ENCODE measurements at places on chromosomes 4 and X.

DNA sequence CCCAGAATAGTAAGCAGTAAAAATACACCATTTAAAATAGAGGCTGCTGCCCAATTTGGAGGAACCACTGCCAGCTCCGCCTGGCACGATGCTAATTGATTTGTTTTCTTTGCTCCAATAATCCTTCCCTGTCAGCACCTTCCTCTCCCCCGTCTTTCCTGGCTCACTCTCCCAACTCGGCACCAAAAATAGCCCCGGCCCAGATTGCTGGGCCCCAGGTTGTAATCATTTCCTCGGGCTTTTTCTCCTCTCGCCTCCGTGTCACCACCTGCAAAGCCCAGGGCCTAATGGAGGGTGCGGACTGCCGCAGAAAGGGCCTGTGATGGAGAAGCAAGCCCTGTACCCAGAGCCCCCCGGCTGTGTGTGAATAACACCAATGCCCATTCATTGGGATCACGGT, 197.6 kb upstream of the PSAPL1 start:
- no peak for DNase-seq

DNA sequence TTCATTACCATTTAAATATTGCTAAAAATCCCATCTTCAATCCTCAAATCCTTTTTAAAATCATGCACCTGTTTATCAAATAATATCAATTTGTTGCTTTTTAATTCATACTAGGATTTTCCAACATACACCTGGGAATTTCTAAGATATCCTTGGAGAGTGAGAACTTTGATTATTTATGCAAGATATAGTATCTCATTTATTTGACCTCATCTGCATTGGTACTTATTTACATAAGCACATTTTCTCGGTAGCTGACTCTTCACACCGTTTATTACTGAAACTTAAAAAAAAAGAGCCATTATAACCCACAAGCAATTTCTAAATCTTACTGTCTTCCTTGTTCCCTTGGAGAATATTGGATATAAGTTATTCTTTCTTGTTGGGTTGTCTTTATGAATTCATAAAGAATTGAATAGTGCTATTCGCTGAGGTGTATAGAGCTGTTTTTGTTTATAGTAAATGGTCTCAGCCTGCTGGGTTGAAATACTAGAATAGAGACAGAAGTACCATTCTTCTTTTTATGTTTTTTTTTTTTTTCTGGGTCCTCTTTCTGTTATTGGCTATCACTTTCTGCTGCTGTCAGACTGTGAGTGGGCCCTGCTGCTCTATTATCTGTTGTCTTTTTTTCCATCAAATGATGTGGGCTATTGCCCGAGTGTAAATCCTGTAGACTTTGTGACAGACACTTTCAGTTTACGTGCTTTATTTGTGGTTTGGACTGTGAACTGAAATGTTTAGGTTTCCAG, 2.9 kb downstream of the UGT8 start:
- no peak for DNase-seq

GRCh38 chr4:10565166-10565780, 108.0 kb upstream of the ZNF518B start:
- no peak for DNase-seq

DNA sequence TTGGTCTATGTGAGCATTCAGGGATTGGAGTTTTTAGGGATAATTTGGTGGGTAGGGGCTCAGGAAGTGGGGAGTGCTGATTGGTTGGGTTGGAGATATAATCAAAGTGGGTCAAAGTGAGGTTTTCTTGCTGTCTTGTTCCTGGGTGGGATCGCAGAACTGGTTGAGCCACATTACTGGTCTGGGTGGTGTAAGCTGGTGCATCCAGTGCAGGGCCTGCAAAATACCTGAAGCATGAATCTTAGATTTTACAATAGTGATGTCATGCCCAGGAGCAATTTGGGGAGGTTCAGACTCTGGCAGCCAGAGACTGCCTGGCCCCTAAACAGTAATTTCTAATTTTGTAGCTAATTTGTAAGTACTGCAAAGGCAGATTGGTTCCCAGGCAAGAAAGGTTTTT, 665.6 kb upstream of the PRKX start:
- DNase-seq = no peak

GRCh38 chr4:147491086-147491485, 10.2 kb downstream of the EDNRA start:
- DNase-seq = no peak

DNA sequence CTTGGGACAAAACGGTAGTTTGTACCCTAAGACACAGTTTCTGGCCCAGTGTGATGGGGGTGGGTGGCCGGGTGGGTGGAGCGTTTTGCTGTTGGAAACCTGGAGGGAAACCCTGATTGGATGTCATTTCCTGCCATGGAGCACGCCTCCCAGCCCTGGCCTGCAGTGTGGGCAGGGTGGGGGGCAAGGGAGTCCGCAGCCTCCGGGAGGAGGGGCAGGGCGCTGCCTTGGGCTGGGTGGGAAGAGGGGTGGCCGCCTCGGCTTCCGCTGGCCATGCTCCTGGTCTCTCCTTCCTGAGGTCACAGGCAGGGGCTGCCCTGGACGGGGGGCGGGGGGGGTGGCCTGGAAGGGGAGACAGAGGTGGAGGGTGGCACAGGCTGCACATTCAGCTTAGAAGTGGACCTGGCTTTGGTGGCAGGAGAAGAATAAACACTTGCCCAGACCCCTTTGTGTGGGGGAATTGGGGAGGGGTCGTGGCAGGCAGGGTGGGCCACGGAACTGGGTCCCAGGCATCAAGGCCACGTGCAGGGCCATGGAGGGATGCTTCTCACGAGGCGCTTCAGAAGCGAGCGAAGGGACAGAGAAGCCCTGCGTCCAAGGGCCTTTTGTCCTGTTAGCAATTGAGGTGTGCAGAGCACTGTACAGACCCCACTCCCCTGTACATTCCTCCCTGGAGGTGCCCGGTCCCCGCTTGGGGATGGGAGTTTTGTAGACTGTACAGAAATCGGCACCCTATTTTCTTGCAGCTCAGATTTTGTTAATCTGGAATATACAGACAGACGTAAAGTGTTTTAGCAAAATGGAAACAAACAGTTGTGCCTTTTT, 6.2 kb downstream of the NAT8L start:
- DNase-seq = no peak

DNA sequence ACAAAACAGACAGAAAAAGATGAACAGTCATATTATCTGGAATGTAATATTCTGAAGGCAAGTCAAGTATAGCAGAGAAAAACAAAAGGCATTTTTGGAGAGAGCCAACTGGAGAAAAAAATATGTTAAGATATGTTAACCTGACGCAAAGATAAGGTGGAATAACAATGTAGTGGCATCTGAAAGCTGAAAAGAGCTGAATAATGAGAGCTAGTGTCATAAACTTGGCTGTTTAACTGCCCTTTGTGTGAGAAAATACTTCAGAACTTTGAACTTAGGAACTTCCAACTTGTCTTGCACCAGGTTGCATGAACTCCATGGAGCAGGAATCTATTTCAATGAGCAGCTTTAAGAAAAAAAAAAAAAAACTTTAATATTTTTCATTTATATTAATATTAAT, 32.9 kb downstream of the RAB33A start:
- DNase-seq = no peak

DNA sequence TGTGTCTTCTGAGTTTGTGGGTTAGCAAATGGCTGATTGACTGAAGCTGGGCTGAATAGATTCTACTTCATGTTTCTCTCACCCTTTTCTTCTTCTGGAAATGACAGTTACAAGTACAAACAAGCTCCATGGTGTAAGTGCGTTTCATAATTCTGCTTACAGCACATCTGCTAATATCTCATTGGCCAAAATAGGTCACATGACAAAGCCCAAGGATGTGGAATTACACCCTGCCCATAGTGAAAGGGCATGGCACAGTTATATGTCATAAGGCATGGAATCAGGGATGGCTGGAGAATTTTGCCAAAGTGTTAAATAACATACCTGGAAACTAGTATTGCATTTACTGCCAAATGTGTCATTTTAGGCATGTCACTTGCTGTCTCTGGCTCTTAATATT, 327.2 kb downstream of the NKX6-1 start:
- no peak for DNase-seq

Measured in glomerular endothelial cell (primary cell).